ENCODE measurements at places on chromosomes 3 and 15.
A peak's percentile ranks its signal among the peaks of the same experiment; 100 is the strongest.

DNA sequence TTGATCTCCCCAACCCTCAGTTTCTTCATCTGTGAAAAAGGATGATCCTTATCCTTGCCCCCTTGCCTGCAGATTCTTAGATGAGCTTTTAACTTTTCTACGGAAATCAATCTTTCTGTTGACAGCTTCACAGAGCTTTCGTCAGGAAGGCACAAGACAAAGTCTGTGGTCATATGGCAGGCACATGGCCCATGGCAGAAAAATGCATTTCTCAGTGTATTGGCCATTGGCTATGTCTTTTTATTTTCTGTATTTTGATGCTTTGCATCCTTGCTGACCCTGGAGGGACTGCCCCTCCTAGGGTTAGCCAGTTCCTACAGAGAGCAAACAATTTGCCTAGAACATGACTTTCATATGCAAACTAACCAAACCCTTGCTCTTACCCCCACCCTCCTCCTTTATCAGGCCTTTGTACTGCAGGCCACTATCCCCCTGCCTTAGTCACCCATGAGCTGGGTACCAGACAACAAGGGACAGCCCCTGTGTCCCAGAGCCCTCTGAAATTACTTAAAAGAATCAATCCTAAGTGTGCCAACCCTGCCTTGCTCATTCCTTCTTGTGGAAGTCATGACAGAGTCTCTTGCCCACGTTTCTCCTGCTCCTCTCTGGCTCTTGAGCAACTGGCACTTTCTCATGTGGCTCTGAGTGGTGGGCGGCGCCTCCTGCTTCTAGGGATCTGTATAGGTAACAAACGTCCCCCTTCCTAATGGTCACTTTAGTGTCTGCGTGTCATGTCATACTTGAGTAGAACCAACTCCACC, 24.1 kb upstream of the NOX5 start:
- DNase-seq = no peak

DNA sequence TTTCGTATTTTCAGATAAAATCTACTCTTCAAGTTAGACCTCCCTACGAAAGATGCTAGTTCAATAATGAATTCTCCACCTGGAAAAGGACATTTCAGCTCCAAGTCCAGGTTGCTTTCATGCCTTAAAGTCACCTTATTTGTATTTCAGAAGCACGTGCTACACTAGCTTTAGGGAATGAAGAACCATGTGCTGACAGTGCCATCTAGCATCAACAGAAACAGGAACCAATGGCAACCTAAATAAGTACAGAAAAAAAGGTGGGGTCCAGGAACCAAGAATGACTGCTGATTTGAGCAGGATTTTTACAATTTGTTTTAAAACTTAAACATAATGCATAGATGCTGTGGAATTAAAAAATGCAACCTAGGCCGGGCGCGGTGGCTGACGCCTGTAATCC, 77.6 kb upstream of the SNRPN start:
- no peak for DNase-seq

- no peak for DNase-seq
Observed at GRCh38 chr15:38818157-38818790, 253.7 kb upstream of the RASGRP1 start.

- no peak for DNase-seq
Observed at GRCh38 chr3:33716227-33716626, 1.8 kb downstream of the CLASP2 start.

DNA sequence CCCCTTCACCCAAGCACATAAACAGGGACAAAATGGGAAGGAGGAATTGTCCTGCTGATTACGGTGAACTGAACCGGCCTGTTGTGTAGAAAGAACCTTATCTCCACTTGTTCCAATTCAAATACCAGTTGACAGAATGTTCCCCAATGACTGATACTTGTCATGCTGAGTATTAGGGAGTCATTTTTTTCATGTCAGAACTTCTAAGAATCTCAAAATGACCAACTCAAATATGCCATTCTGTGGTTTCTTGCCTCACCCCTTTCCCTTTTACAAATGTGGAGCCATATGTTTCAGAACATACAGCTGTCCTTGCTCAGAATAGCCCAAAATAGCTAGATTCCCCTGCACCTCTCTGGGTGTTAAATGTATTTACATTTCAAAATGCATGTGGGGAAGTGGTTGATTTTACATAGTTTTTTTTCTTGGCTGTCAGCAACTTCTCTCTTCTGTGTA, 405.9 kb upstream of the TBL1XR1 start:
- no peak for DNase-seq

GRCh38 chr15:101296418-101297405, 1.7 kb upstream of the SNRPA1 start:
- DNase-seq = no peak

- DNase-seq = peak; percentile 64
Observed at GRCh38 chr3:112136959-112137693, 4.1 kb upstream of the GCSAM start.

DNA sequence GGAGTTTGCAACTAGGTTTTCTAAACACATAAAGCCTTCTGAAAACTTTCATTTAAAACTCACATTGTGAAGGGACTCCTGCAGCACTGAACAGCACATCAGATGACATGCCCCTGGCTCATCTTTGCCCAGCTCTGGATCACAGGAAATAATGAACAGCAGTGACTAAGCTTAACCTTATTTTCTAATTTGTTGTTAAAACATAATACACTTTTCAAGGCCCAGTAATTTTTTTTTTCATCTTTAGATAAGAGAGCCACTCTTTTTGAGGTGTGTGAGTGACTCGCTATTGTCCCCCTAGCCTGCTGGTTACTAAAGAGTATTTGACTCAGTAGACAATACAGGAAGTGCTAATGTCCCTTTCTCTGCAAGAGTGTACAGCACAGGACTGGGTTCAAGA, 204.0 kb downstream of the OSBPL10 start:
- DNase-seq = peak; percentile 25

- DNase-seq = no peak
Observed at GRCh38 chr3:142966808-142967207, 3.3 kb upstream of the PAQR9 start.

DNA sequence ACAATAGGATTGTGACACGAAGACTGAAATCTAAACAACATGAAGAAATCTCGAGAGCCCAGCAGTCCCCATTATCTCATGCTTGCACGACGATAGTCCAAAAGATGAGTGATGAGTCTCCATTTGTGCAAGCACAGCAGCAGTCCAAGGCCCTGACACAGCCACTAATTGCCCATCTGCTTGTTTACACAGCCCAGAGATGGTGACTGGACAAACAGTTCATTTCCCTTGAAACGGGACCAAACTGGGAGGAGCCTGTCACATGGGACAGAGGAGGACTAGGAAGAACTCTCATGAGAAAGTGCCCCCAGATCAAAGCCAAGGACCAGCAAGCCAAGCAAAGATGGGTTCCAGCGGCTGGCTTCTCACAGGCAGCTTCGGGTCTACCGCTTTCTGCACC, 121.0 kb downstream of the GREM1 start:
- DNase-seq = no peak

GRCh38 chr3:158200955-158201354, 91.1 kb downstream of the RSRC1 start:
- no peak for DNase-seq

GRCh38 chr15:86615411-86615810, 535.7 kb downstream of the AGBL1 start:
- no peak for DNase-seq

DNA sequence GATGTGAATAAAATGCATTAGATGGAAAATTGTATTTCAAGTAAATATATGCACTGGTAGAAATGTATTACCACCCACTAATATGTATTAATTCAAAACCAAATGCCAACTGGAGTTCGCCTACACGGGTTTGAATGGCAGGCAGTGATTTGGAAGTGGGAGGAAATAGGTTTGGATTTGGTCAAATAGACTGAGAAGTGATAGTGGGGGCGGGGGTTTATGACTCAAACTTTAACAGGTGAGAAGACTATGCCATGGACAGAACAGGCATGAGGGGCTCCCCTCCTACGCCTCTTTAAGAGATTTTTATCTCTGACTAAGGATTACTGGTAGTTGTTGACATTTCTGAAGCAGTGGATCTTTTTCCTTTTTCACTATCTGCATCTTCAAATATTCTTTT, 677.8 kb downstream of the NTRK3 start:
- DNase-seq = no peak

- DNase-seq = no peak
Observed at GRCh38 chr3:14831916-14832450, 13.2 kb downstream of the FGD5 start.

- DNase-seq = no peak
Observed at GRCh38 chr15:47422881-47423665, 294.2 kb upstream of the SEMA6D start.

GRCh38 chr3:11240496-11240895, 31.7 kb upstream of the ATG7 start:
- no peak for DNase-seq

GRCh38 chr3:98695796-98696195, 67.3 kb upstream of the ST3GAL6 start:
- DNase-seq = no peak

- peak; percentile 15 for DNase-seq
Observed at GRCh38 chr3:27553886-27554540, 69.8 kb upstream of the SLC4A7 start.

- no peak for DNase-seq
Observed at GRCh38 chr15:49063402-49064280, 17.4 kb upstream of the SECISBP2L start.

DNA sequence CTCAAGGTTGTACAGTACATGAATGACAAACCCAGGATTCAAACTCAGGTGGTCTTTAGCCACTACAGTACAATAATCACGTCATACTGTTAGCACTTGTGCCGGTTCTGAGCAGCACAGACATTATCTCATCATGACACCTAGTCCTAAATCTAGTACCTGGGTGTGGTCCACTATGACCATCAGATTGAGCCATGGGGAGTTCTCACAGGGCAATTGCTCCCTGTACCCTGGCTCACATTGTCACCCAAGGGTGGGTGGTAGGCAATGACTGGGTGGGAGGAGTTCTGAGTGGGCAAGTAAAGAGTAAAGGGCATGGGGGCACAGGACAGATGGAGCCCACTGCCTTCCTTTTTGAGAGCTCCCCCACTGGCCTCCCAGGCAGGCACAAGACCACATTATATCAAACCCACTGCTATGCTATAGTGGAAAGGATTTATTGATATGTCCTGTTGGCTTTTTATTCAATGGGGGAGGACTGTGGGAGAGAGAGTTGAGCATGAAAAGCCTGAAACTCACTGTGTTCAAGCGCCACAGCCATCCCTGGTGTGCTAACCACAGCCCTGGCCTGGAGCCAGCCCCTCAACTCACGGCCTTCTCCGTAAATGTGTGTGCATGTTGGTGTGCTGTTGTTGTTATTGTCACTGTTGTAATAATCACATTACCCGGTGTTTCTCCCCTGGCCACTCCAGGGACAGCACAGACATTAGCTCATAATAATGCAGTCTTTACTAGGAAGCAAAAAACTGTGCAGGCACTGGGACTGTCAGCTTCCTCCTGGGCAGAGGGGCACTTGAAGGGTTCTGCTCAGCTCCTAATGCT, 27.3 kb downstream of the ADCY5 start:
- no peak for DNase-seq

- DNase-seq = no peak
Observed at GRCh38 chr3:129025691-129026435, 24.8 kb downstream of the EFCC1 start.

- no peak for DNase-seq
Observed at GRCh38 chr3:4471907-4472306, 4.8 kb upstream of the SUMF1 start.

DNA sequence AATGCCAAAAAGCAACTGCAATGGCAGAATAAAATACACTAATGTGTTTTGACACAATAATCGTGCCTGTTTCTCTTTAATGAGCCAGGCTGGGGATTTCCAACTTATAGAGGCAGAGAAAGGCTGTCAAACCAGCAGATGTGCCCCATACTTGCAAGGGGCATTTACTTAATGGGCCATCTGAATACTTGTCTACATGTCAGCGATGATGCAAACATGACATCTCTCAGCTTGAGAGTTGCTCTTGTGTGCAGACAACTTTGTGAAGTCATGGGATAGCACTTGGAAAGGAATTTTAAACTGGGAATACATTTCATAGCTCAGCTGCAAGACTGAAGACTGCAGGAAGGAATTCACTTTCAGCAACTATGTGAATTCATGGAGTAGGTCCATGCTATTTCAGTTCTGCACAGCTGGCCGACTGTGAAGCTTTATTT, 127.4 kb upstream of the ADAMTS9 start:
- peak; percentile 81 for DNase-seq

GRCh38 chr3:117035745-117036144, 326.2 kb downstream of the TUSC7 start:
- no peak for DNase-seq

GRCh38 chr15:100887211-100887913, 7.7 kb downstream of the ALDH1A3 start:
- no peak for DNase-seq

- DNase-seq = no peak
Observed at GRCh38 chr15:64970698-64971097, 19.0 kb downstream of the SPG21 start.

DNA sequence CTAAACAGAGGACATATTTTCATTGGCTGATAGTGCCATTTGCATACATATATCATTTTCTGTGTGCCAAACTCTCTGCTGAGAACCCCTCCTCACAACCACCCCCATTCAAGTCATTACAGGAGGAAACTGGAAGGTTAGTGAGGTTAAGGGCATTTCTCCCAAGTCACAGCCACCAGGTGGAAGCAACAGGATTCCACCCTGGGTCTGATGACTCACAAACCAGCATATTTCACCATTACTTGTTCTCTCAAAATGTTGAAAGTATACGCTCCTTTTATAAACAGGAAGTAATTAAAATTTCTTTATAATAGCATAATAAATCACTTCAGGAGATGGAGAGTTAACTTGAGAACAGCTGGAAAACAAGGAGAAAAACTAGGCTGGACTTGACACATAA, 398.6 kb upstream of the WNT5A start:
- no peak for DNase-seq

DNA sequence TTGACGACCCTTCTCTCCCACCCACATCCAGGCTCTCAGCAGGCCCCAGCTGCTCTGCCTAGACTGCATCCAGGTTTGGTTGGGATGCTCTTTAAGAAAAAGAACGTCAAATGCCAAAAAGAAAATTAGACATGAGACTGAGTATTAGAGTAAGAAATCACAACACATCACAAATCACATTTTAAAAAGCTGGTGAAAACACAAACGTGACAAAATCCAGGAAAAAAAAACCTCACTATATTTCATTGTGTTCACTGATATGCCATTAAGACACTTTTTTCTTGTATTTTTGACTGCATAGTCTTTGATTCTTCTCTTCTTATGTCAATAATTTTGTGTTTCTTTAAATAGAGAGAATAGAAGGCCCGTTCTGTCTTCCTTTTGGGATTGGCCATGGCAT, 243.7 kb downstream of the TLE3 start:
- DNase-seq = no peak

DNA sequence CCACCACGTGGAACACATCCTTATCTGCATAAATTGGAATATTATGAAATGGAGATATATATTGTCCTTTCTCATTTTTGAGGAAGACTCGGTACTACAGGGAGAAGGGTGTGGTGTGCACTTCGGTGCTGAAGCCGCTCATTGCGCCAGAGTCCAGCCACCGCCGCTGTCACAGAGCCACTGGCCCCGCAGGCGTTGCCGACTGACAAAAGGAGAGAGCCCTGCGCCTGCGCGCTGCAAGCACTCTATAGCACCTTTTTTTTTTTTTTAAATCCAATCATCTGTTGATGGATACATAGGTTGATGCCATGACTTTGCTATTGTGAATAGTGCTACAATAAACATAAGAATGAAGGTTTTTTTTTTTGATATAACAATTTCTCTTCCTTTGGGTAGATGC, 130.0 kb upstream of the TBC1D5 start:
- no peak for DNase-seq

All from kidney glomerular epithelial cell (primary cell).